ENCODE measurements at places on chromosomes 11 and 22. TPM values are rescaled to one million over a fixed set of nuclear protein-coding genes. Genes with fewer than 3 reads are reported as not detected.

DNA sequence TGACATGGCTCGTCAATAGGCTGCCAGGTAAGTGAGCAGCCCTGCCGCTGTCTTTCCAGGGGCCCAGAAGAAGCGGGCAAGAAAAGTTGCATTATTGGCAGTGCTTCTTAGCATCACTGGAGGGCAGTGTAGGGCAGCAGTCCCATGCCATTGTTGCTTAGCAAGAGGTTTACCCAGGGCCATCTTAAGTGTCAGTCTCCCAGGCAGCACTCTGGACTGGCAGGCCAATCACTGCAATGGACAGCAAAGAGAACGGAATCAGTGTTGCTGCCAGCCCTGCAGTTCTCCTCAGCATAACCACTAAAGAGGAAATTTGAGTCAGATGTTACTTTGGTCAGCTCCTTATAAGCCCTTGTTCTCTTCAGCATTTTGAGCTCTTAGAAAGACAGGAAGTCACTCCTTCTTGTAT, 13.4 kb upstream of the GRK2 start:
- peaks cover 97% of the 10 kb centered on the region for H3K36me3 ChIP-seq
- H3K27ac ChIP-seq, result no peak overlapping the region
- DNase-seq, result no peak
- no peaks in the 10 kb centered on the region for H3K27me3 ChIP-seq

GRCh38 chr11:126473269-126473668, 117.8 kb downstream of the ST3GAL4 start:
- H3K27me3 ChIP-seq, result no peaks in the 10 kb centered on the region
- no peak for DNase-seq
- H3K4me1 ChIP-seq, result peaks cover 7% of the 10 kb centered on the region
- H3K36me3 ChIP-seq, result no peaks in the 10 kb centered on the region

GRCh38 chr11:19511413-19512183, 201.0 kb upstream of the NAV2 start:
- H3K4me1 ChIP-seq, result peaks cover 17% of the 10 kb centered on the region
- H3K4me3 ChIP-seq, result no peak overlapping the region

DNA sequence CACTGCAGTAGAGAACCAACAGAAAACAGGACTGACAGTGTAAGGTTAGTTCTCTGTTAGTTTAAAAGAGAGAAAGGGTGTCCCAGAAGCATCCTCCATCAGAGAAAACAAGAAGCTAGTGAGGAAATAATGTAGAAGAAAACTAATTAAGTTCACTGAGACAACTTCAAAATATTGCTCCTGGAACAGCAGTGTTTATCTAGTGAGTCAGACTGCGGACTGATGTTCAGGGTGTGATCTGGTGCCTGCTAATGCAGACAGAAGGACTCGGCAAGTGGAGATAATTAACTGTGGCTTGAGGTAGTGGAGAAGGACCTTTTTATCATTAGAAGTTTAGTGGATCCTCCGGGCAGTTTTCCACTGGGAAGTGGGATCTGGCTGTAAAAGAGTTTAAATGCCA, 55.4 kb downstream of the CDON start:
- H3K27ac ChIP-seq, result peak overlapping the region; percentile 44
- no peak for DNase-seq
- H3K4me3 ChIP-seq, result no peak overlapping the region
- peaks cover 17% of the 10 kb centered on the region for H3K4me1 ChIP-seq

- H3K4me3 ChIP-seq, result no peak overlapping the region
- no peaks in the 10 kb centered on the region for H3K36me3 ChIP-seq
- no peak for DNase-seq
- H3K4me1 ChIP-seq, result peaks cover 4% of the 10 kb centered on the region
Observed at GRCh38 chr11:9861860-9862725, 198.2 kb downstream of the SWAP70 start.

The SYT9 gene
- total RNA-seq, result 0.13 TPM

The LRRC10B gene
- not detected for total RNA-seq

The SLC43A1 gene
- 22.6 TPM for total RNA-seq

The DEFB131B gene
- not detected for total RNA-seq

The PRR33 gene
- not detected for total RNA-seq

The CCDC81 gene
- total RNA-seq, result under 0.01 TPM

The PES1 gene
- total RNA-seq, result 43.2 TPM
